CD8-positive, alpha-beta memory T cell (primary cell): ENCODE measurements at places on chromosomes 6 and 20.

DNA sequence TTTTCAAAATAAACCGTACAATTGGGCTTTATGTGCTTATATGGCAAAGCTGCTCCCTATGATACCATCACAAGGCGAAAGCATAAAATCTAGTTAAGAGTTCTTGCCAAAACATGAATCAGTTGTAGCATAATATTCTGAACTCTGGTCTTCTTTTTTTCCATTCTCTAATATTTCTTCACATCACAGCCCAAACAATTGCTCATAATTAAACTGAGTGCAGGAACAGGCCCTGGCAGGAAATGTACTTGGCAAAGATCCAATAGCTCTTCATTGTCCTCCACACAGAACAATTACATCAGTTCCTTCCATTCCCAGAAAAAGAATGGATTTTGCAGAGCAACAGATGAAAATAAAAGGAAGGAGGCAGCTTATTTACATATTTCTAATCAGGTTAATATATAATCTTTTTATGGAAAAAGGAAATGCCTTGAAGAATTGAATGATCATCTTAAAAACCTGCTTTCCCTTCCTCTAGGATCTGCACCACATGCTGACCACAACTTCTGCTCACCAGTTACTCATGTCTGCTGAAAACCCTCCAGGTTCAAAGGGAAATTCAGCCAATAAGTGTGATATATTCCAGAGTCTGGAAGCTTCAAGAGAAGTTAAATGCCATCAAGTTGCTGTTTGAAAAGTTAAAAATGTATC, 123.3 kb upstream of the COL21A1 start:
- no peak for DNase-seq

GRCh38 chr6:148524471-148524882, 181.8 kb downstream of the SASH1 start:
- no peak for DNase-seq

- no peak for DNase-seq
These were observed 298.1 kb upstream of the TCF21 start for GRCh38 chr6:133590814-133591213.

GRCh38 chr6:113960795-113961194, 10.2 kb downstream of the HDAC2 start:
- DNase-seq: no peak

DNA sequence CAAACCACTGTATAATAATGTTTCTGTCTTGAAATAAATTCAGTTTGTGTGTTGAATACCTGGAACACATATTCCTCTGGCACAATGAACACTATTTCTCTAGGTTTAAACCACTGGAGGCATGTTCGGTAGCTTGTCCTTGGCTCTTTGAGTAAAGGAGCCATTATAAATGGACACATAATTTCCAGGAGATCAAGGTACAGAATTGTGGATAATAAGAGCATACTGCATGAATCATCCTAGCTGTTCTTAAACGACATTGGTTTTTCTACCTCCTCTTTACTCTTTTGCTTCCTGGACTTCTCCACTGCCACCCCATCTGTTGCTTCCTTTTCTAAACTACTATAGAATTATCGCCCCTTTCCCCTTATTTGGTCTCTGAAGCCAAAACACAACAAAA, 1.2 kb downstream of the CENPW start:
- DNase-seq: no peak

DNA sequence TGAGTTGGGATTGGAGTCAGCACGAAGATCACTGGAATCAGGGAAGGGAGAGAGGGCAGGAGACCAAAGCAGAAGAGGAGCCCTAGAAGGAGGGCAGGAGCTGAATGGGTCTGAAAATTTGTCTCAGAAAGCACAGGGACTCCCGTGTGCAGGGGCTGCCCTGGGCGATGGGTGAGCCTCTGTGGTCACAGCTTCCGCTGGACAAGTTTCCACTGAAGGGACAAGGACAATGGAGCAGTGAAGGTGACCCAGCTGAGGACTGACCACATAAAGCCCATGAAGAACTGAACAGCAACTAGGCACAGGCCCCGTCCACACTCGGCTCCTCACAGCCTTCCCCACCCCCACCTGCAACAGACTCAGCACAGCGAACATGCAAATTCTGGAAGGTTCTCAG, 3.5 kb downstream of the HLA-C start:
- no peak for DNase-seq

DNA sequence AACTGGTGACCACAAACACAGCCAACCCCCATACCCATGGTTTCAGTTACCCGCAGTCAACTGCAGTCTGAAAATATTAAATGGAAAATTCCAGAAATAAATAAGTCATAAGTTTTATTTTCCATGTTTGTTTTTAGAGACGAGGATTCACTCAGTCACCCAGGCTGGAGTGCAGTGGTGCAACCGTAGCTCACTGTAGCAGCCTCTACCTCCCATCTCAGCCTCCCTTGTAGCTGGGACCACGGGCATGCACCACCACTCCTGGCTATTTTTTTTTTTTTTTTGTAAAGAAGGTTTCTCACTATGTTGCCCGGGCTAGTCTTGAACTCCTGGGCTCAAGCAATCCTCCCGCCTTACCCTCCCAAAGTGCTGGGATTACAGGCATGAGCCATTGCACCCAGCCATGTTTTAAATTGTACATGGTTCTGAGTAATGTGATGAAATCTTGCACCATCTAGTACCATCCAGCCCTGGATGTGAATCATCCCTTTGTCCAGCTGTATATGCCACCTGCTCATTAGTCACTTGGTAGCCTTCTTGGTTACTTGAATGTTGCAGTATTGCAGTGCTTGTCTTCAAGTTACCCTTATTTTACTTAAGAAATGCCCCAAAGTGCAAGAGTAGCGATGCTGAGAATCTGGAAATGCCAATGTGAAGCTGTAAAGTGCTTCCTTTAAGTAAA, 14.5 kb downstream of the CSNK2A1 start:
- DNase-seq: no peak

- DNase-seq: no peak
These were observed 754.6 kb upstream of the MAP3K7 start for GRCh38 chr6:91341473-91341872.
